ENCODE measurements at places on chromosomes 1 and 21.

GRCh38 chr1:195019385-195019784 lies 1588.9 kb downstream of the KCNT2 start:
- no peak for DNase-seq

- DNase-seq = no peak
Measured at GRCh38 chr1:218828125-218828650, 345.5 kb upstream of the LYPLAL1 start.

DNA sequence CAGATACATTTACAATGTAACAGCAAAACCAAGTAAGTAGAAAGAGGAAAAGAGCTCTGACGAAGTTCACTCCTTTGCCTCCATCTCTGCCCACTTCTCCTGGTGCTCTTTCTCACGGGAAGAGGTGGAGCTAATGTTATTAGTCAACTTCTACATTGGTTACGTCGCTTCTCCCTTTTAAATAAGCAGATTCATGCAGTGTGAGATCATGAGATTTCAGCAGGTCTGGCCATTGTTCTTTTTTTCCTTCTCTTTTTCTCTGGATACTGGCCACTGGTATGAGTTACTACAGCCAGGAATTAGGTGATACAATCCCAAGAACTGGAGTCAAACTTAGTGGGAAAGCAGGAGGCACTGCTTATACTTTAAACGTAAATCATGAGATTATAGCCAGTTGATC lies 207.1 kb downstream of the AKT3 start:
- no peak for DNase-seq

DNA sequence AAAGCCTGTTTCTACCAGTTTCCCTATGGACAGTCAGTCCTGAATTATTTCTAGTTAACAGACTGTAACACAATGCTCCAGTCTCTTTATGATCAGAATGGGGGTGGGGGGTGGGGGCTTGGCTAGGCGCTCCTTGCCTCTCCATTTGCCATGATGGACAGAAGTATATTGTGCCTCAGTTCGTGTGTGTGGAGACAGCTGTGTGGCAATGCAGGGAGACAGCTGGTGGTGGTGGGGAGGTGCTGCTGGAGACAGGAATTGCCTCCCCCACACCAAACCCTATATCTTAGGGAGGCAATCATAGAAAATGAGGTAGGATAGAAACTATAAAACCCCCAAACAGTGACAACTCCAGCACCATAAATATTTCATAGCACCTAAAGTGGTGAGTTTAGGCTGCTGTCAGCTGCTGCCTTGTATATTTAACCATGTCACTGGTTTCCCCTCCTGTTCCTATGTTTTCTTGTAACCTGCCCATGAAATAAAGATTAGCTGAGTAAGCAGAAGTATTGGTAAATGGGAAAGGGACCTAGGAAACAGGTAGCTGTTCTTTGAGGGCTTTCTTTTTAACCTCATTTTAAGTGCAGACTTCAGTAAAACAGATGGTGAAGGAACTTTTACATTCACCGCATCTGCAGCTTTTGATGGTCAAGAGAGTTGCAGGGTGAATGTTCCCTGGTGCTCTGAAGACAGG lies 3.4 kb downstream of the PLXNA2 start:
- no peak for DNase-seq

DNA sequence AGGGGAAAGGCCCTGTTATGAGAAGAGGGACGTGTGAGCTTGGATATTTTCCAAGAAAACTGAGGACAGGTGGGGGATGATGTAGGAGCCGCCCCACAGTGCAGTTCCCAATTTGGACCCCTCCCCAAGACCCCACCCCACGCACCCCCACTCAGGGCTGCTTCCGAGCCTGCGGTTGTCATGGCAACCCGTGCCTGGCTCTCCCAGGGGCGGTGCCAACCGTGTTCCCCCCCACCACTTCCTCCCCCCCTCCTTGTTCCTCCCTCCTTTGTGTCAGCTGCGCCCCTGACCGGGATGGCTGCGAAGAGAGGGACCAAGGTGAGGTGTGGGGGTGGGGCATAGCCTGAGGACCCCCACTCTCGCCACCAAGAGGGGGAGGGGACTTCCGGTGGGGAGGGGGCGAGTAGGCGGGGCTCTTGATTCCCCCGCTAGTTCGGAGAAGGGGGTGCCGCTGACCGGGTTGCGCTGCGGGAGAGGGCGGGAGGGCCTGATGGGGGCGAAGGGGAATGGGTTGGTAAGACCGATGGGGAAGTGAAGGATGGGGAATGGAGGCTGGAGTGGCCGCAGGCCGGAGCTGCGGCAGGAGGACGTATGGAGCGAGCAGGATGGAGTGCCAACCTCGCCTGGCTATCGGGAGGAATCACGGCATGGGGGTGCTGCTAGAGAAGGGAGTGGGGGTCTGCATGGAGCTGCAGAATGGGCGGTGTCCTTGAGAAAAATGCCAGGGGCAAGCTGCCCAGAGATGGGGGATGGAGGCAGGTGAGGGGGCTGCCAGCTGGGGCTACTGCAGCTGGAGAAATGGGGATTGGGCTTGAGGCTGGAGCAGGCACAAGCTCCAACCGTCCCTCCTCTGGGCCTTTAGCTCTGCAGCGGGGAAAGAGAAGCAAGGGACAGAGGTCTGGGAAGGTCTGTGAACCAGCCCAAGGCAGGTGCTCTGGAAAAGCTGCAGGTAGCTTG lies 953 bp downstream of the TRIM46 start:
- peak; percentile 13 for DNase-seq

All from activated CD8-positive, alpha-beta memory T cell treated with anti-CD3 and anti-CD28 coated beads for 4 hours (primary cell).